ENCODE measurements at places on chromosomes 1 and 21.

GRCh38 chr1:186812570-186812969 is 16.2 kb upstream of the PLA2G4A start:
- no peak for DNase-seq

DNA sequence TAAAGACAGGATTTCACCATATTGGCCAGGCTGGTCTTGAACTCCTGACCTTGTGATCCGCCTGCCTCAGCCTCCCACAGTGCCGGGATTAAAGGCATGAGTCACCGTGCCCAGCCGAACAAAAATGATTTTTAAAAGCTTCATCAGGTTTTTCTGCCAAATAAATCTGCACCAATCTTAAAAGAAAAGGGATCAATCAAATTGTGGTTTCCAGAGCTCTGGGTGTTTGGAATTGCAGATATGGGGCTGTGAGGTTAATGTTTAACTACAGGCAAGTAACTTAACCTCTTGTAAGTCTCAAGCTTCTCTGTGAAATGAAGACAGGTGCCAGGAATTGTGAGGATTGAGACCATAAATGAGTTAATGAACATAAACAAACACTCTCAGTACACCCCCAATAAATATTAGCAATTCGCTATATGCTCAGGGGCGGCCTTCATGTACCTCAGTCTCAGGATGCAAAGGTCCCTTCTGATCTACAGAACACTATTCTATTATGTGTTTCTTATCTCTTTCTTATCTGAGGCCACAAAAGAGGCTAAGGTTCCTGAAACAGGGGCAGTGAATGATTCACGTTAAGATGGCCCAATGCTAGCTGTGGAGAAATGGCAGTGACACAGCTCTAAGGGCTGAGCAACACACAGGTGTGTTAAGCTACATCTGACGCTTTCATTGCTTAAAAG is 7.1 kb upstream of the GNPAT start:
- DNase-seq: no peak

GRCh38 chr1:5928714-5929400 is 63.4 kb downstream of the NPHP4 start:
- DNase-seq: no peak

DNA sequence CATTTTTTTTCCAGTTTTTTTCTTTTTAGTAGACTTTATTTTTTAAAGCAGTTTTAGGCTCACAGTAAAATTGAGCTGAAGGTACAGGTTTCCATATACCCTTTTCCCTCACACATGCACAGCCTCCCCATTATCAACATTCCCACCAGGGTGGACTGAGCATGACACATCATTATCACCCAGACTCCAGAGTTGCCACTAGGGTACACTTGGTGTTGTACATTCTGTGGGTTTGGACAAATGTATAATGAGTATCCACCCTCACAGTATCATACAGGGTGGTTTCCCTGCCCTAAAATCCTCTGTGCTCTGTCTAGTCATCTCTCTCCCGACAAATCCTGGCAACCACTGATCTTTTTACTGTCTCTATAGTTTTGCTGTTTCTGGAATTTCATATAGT is 3.0 kb upstream of the AIM2 start:
- DNase-seq: no peak

DNA sequence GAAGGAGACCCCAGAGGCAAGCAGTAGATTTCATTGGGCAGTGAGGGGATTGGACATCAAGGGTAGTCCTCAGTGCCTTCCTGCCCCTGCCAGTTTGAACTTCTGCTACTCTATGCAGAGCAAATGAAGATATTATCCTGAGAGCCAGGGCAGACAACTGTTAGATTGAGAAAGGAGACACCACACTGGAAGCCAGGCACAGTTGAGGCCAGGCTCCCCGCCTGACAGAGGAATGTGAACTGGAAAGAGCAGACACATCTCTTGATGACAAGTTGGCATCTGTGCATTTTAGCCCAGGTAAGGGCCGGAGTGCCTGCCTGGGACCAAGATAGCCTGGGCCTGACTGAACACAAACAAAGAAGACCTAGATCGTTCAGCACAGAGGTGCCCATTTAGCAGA is 16.0 kb downstream of the SH3BGR start:
- no peak for DNase-seq

- DNase-seq: no peak
These were observed 16.9 kb upstream of the PARS2 start for GRCh38 chr1:54781023-54781723.

DNA sequence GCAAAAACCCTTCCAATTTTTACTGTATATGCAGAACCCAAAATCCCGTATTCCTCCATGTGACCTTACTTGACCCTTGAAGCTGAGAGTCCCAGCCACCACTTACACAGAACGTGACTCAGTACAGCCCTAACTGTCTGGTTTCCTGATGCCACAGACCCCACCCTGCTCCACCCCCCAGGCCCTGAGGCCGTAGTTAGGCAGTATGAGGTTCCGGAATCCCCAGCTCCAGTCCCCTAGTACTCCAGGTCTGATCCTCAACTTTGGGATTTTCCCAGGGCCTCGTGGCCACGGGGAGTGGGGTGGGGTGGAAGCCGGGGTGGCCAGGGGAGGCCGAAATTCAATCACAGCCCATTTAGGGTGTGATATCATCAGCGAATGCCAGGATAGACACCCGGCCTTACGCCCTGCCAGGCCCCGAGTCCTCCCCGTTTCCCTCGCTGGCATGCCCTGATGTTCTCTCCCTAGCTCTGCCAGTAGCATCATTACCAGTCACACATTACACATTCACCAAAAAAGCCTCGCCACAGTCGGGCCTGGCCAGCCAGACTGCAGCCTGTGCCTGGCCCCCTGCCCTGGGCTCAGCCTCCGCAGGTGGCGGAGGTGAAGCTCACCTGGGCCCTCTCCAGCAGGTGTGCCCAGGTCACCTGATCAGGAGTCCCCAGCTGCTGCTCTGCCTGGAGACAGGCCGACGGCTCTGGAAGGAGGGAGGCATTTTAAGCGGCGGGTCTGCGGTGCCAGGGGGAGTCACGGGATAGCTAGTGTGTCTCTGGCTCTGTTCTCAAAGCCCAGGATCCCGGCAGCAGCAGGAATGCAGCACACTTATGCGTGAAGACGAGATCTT is 70.8 kb downstream of the SCCPDH start:
- DNase-seq: no peak

DNA sequence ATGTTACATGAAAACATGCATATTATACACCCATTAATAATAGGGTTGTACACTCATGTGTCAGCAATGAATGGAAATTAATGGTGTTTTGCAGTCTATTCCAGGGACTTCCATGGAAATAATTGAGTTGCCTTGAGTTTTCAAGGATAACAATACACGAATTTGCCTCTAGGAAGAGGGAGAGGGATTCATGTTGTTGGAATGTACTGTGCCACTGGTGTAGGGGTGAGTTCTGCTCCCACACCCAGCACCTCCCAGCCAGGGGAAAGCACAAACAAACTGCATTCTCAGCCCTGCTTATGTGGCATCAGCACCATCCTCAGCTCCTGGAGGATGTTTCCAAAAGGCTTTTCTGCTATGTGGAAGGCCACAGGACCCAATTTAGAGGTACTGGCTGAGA is 57.8 kb downstream of the BCAR3 start:
- no peak for DNase-seq

- DNase-seq: no peak
These were observed 125.1 kb upstream of the KCND3 start for GRCh38 chr1:112114540-112114939.

DNA sequence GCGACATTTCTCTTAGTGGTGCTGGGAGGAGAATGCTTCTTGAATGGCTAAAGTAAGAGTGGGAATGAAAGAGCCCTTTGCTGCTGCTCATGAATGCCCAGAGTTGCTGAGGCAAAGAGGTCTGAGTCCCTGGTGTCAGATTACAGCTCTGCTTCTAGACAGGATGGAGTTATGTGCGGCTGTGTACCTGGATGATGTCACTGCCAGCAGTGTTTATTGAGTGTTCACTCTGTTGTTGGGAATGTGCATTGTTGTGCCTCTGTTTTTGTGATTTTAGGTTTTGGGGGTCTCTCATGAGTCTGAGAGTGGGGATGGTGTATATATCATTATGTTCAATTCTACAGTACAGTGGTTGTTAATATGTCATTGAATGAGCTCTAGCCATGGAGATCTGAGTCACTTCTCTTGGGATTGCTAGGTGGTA is 2.7 kb downstream of the CDC14A start:
- DNase-seq: peak; percentile 53

DNA sequence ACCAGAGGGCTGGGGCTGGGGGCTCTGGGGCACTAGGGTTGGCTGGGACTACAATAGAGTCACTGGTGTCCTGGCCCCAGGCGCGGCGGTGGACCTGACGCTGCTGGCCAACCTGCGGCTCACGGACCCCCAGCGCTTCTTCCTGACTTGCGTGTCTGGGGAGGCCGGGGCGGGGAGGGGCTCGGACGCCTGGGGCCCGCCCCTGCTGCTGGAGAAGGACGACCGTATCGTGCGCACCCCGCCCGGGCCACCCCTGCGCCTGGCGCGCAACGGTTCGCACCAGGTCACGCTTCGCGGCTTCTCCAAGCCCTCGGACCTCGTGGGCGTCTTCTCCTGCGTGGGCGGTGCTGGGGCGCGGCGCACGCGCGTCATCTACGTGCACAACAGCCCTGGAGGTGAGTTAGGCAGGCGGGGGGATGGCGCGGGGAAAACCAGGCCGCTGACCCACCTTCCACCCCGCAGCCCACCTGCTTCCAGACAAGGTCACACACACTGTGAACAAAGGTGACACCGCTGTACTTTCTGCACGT is 4.1 kb downstream of the TIE1 start:
- DNase-seq: no peak

- DNase-seq: no peak
These were observed 172.2 kb downstream of the EDEM3 start for GRCh38 chr1:184582411-184582810.

DNA sequence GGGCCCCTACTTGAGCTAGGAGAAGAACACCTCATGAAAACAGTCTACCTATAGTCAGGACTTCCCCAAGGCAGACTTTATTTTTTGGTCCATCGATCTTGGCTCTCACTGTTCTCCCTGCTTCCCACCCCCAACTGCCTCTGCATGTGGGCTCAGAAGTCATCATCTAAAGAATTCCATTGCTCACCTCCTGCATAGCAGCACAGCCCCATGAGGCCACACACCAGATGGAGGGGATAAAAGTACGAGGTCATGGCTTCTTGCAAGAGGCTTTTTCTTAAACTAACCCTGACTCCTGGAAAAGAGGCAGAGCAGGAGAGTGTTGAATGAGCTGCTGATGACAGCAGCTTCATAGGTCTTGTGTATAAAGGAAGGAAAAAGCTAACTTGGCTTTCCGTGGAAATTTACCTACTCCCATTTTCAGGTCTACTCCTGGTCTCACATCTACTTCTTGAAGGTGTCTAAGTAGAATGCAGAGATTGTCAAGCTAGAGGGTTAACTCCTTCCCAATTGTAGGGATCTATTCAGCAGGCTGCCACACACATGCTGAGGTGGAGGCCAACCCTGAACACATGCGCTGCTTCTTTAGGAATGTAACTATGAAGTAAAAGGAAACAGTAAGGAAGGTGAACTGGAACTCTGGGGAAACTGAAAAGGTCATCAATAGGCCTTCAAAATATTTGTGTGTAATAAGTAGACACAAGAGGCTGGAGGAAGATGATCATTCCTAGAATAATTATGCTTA is 18.7 kb downstream of the WNT2B start:
- no peak for DNase-seq

DNA sequence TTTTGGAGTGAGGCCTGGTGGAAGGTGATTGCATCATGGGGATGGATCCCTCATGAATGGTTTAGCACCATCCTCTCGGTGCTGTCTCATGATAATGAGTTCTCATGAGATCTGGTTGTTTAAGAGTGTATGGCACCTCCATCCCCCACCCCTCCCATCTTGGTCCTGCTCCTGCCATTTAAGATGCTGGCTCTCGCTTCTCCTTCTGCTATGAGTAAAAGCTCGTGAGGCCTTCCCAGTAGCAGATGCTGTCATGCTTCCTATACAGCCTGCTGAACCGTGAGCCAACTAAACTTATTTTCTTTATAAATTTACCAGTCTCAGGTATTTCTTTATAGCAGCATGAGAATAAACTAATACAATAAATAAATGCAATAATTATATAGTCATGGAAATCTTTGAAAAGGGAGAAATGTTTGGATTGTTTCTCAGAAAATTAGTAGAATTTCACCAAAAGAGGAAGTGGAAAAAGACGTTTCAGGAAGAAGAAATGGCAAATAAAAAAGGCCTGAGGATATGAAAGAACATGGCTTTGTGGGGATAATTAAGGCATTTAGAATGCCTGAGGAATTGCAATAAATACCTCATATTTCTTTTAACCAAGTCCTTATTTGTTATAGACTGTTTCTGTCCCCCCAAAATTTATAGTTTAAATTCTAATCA is 451.2 kb upstream of the ADGRL4 start:
- no peak for DNase-seq

DNA sequence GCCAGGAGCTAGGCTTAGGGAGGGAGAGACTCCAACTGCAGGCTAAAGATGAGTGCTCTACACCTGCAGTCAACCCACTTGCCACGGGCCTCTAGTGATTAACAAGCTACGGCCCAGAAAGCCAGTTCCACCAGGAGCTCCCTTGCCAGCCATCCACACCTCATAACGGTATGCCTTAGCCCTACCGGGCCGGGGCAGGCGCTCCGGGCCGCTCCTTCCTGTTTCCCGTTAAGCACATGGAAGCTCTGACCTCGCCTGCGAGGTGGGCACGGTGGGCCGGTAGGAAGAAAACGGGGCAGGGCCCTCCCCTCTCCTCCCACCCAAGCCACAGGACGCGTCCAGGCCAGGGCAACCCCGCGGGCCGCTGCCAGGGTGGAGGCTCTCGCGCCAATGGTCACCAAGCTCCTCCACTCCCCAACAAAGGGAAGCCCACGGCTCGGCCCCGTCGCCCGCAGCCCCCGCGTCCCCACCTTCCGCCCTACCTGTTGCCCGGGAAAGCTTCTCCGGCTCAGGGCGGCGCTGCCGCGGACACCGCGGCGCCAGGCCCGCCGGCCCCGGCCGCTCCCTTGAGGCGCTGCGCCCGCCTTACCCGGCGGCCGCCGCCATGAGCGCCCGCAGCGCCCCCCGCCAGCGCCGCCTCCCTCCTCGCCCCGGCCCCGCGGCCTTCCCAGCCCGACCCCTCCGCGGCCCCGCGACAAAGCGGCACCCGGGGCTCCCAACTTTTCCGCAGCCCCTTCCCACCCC is 627 bp downstream of the CERS2 start:
- DNase-seq: no peak

DNA sequence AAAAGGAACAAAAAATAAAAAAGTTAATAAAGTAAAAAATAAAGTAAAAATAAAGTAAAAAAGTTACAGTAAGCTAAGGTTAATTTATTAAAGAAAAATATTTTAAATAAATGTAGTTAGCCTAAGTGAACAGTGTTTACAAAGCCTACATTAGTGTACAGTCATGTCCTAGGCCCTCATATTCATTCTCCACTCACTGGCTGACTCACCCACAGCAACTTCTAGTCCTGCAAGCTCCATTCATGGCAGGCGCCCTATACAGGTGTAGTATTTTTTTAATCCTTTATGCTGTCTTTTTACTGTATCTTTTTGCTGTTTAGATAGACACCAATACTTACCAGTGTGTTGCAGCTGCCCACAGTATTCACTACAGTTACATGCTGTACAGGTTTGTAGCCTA is 12.4 kb downstream of the ADAR start:
- DNase-seq: no peak

GRCh38 chr1:232962761-232963745 is 12.6 kb downstream of the NTPCR start:
- no peak for DNase-seq

Measured in SK-N-DZ (cell line).